ENCODE measurements at places on chromosomes 2 and 18. TPM values are rescaled to one million over a fixed set of nuclear protein-coding genes. Genes with fewer than 3 reads are reported as not detected.
A peak's percentile ranks its signal among the peaks of the same experiment; 100 is the strongest.

GRCh38 chr2:58122540-58122939 is 75.9 kb downstream of the VRK2 start:
- DNase-seq = no peak

DNA sequence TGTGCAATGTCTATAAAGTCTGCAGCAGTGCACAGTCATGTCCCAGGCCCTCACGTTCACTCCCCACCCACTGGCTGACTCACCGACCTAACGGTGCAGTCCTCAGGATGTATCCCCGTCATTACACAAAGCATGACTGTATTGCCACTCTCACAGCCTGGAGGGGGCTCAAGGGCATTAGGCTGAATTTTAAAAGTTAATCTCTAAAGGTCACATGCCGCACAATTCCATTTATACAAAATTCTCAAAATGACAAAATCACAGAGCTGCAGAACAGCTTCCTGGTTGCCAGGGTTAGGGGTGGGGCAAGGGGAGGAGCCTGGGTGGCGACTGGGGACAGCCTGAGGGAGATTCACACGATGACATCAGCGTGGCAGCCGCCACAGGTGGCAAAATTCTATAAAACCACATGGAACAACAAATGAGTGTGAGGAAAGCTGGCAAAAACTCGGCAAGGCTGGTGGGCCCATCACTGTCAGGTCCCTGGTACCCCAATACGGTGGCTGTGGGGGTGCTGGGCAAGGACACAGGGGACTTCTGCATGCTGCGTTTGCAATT is 97.6 kb downstream of the NDUFA10 start:
- no peak for DNase-seq

GRCh38 chr2:113240915-113241911 is 37.5 kb downstream of the PAX8 start:
- DNase-seq = peak; percentile 89

- DNase-seq = no peak
Observed at GRCh38 chr2:54638103-54638502, 85.4 kb upstream of the EML6 start.

DNA sequence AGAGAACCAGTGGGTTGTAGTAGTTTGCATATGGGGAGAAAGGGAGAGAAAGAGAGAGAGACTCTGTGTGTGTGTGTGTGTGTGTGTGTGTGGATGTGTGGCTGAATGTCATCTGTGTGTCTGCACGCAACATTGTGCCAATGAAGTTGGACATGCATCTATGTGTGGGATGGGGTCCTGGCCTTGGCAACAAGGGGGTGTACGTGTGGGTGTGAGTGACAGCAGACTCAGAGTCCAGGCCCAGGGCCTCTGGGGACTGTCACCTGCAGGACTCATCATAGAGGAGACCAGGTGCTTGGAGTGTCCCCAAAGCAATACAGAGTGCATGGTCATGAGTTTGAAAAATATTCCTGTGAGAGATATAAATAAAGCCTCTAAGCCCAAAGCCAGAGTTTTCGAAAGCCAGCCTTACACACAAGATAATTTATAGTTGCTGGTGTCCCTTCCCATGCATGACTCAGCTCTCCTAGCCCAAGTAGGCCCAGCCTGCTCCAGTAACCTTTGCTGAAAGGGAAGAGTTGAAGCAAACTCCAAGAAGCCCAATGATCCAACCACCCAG is 59.9 kb downstream of the TNP1 start:
- peak; percentile 59 for DNase-seq

GRCh38 chr18:41948544-41949110 is 6.4 kb upstream of the PIK3C3 start:
- no peak for DNase-seq

Gene ASIC4
- 0.39 TPM for polyA plus RNA-seq

Gene CCDC121
- polyA plus RNA-seq = 6.3 TPM

Measured in muscle of back (tissue), 13 donors.